ENCODE measurements at places on chromosomes 12 and 14.

GRCh38 chr14:48584031-48584430, 908.6 kb upstream of the MDGA2 start:
- no peak for DNase-seq

- no peak for DNase-seq
Observed at GRCh38 chr14:54146601-54147000, 190.0 kb upstream of the BMP4 start.

DNA sequence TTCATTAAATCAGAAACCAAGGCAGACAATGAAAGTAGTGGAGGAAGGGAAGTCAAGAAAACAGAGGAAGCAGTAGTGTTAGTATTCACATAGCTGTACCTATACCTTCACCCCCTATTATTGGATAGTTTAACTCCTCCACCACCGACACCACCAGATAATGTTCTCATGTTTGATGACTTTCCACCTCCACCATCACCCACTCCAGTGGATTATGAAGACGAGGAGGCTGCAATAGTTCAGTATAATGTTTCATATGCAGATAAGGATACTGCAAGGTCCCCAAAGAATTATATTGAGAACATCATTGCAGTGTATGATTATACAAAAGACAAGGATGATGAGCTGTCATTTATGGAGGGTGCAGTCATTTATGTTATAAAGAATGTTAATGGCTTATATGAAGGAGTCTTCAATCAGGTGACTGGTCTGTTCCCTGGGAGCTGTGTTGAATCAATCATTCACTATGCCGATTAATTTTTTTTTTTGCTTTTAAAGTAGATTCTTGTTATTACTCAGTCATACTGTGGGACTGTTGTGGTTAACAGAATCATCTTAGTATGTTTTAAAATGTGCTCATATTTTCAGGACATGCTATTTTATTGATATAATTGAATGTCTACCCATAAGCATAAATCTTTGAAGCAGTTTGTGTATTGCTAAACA, 32.2 kb upstream of the KTN1 start:
- DNase-seq: no peak

DNA sequence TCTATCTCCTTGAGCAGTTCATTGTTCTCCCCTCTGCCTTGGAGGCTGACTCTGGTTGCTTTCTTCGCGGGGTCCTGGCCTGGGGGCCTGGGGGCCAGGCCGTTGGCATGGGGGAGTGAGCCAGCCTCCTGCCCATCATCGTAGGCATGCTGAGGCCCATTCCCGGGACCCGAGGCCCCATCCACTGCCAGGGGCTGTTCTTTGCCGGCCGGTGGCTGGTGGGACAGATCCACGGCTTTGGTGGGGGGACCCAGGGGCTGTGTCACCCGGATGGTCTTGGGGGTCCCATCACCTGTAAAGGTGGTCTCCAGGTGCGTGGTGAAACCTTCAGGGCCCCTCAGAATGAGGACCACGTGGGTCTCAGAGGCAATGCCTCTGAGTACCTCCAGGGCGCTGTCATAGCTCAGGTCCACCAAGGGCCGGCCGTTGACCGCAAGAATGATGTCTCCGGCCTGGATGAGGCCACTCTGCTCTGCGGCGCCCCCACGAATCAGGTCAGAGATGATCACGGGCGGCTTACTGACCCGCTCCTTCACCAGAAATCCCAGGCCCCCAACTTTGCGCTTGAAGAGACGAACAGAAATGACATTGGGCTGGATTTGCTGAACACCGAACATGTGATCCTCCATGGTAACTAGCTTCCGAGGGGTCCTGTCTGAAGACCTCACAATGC, 30.8 kb downstream of the NOS1 start:
- no peak for DNase-seq

DNA sequence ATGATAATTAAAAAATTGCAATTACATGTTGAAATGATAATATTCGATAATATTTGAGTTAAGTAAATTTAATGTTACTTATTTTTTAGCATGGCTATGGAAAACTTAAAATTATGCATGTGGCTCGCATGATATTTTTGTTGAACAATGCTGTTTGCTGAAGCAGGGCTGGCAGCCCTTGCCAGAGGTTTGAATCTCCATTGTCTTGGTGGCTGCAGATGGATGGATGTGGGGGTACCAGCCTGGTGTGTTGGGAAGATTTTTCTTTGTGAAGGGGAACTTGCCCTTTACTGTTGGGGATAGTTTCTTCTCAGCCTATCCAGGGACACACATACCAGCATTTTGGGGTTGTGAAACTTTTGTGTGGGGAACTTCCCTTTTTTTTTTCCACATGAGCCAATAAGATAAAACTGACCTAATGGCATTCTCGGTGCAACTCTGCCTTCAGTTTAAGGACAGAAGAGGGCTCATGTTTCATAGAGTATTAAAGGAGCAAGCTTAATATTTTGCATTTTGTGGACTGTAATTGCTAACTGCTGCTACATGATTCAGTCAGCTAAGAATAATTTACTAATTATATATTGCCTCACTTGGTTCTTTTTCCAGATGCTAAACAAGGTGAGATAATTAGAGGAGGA, 8.8 kb downstream of the RASSF3 start:
- DNase-seq: no peak

GRCh38 chr12:8779862-8780261, 42.6 kb upstream of the A2ML1 start:
- no peak for DNase-seq

Measured in effector CD4-positive, alpha-beta T cell (primary cell).